GOT3 (cell line): ENCODE measurements at places on chromosomes 12 and 14.

GRCh38 chr12:95239216-95239615 lies 21.6 kb downstream of the VEZT start:
- DNase-seq, result no peak

GRCh38 chr14:104792101-104792884 lies 3.3 kb downstream of the AKT1 start:
- no peak for DNase-seq

DNA sequence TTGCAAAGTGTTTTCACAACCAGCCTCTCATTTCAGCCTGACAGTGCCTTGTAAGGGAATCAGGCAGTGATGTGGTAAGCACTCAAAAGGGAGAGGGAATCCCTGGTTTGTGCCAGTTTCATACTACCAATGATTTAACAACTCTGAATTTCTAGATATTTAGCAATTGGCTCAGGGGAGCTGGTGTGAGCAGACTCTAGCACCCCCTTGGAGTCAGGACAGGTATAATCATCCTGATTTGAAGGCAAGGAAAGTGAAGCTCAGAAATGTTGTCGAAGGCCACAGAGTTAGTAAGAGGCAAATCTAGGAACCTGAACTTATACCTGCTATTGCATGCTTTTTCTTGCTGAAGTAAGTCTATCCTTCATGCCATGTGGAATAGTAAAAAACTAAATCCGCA lies 63.1 kb upstream of the DACT1 start:
- no peak for DNase-seq

GRCh38 chr12:61397668-61398067 lies 862.5 kb upstream of the USP15 start:
- no peak for DNase-seq

- DNase-seq, result no peak
These were observed 26.4 kb upstream of the SLC7A8 start for GRCh38 chr14:23209651-23210423.

- no peak for DNase-seq
These were observed 423.6 kb downstream of the BTG1 start for GRCh38 chr12:91722072-91722471.

DNA sequence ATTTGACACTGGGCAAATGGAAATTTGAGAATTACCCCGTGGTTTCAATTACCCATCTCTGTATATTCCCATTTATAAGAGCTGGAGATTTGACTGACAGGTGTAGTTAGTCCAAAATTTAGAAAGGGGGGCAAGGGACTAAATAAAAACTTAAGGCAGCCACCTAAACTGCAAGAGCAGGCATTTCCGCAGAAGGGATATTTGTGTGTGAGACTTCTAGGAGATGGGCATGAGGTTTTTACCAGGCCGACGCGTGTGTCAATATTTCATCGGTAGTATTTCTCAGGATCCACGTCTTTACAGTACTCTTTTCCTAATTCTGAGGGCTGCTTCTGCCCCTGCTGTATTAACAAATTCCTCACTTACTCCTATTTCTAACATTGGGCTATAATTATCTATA lies 1.4 kb downstream of the FAR2 start:
- no peak for DNase-seq

GRCh38 chr12:115000038-115000437 lies 316.1 kb upstream of the TBX3 start:
- no peak for DNase-seq

DNA sequence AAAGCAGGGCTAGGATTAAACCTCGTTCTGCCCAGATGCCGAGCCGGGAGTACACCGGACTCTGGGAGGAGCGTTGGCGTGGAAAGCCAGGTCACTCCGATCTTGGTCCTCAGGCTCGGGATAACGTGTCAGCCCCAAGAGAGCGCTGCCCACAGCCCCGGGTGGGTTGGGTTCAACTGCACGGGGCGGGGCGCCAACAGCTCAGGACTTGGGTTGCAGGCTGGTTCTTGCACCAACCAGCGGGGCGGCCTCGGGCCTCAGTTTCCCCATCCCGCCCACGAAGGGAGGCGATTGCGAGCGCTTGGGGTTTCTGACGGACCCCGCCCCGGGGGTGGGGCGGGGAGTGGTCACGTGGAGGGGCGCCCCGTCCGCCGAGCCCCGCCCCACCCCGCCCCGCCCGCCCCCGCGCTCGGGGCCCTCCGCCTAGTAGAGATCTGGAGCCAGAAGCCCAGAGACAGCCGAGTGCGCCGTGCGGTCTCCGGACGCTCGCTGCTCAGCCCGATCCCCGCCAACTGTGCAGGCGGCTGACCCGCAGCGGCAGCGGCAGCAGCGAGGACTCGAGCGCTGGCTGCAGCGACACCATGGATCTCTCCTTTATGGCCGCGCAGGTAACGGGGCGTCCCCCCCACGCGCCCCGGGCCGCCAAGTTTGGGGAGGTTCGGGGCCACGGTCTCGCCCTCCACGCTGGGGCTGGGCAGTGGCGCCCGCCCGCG lies at the start of gene C14orf132:
Gene C14orf132, plus strand, starts transcription at position 443 of the 713 bp plus-strand sequence. Its CDS starts 139 bp downstream, at position 582.
- DNase-seq, result peak; percentile 17

GRCh38 chr12:54159589-54159988 lies 29.2 kb downstream of the SMUG1 start:
- no peak for DNase-seq

GRCh38 chr12:68614105-68614679 lies 3.5 kb downstream of the RAP1B start:
- no peak for DNase-seq

- DNase-seq, result no peak
These were observed 183.9 kb upstream of the CNOT2 start for GRCh38 chr12:70059373-70059772.

GRCh38 chr12:131732-132495 lies 65.3 kb downstream of the IQSEC3 start:
- DNase-seq, result no peak

DNA sequence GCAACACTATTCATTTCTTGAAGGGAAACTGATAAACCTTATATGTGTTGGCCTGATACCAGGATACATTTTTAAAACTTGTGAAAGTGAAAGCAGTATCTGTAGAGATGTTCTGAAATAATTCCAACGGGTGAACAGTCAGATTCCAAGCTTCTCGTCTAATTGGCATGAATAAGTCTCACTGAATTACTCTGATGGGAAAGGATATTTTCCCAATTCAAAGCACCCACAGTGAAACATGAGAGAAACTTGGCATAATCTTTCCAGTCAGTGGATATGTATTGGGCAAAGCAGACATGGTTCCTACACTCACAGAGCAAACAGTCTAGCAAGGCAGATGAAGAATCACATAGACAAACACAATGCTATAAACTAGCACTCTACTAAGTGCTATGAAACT lies 413.1 kb downstream of the MED13L start:
- no peak for DNase-seq

- DNase-seq, result no peak
These were observed 396.8 kb upstream of the DDHD1 start for GRCh38 chr14:53549956-53550355.

DNA sequence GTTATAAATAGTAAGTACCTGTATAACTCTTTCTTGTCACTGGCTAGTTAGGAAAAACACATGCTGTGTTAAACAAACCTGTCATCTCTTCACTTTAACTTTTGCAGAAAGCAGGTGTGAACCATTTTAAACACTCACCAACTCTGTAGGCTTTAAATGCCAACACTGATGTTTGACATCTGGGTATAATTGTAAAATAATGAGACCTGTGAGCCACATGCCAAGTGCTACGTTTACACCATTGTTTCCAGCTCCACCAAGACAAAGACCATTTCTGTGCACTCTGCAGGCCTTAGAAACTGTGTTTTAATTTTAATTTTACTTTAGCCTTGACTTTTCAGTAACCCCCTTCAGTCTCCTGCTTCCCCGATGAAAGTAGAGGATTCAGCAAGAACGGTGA lies 11.0 kb downstream of the TPH2 start:
- DNase-seq, result no peak

DNA sequence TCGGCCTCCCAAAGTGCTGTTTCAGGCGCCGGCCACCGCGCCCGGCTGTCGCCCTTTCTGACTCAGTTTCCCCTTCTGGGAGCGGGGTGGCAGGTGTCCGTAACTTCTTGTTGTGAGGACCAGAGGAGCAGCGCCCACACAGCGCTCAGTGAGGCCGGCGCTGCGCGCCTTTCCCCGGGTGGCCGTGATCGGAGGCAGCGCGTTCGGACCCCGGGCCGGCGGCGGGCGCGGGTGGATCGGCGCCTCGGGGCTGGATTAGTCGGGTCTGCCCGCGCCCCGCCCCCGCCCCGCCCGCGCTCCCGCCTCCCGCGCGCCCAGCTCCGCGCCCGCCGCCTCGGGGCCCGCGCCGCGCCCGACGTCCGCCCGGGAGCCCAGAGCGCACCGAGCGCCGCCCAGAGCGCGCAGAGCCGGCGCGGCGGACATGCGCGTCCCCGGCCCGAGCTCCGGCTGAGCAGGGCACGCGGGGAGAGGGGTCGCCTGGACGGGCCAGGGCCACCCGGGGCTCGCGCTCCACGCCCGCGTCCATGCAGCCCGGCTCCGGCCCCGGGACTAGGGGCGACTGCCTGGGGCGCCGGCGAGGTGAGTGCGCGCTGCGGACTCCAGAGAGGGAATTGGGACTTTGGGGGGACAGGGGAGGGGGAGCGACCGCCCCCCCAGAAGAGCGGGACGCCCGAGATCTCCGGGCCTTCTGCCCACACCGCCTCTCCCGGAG lies 50.6 kb downstream of the LRCOL1 start:
- no peak for DNase-seq

DNA sequence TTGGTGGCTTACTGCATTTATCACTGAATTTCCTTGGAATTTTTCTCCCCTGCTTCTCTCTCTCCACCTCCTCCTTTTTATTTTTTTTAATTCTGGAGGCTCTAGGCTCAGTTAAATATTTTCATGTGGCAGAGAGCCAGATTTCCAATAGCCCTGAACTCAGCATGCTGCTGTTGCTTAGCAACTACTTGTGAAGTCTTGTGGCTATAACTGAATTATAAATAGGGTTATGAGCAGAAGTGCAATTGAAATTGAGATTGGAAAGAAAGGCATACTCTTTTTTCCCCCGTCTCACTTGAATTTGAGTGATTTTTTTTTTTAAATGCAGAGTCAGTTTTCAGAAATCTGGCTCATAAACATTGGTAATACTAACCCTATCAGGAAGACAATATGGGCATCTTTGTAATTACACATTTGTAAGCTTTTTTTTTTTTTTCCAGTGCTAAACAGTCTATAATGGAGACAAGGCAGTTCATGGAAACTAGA lies 38.3 kb downstream of the ATF7IP start:
- DNase-seq, result no peak

GRCh38 chr14:22887260-22887989 lies 4.4 kb downstream of the REM2 start:
- DNase-seq, result no peak

DNA sequence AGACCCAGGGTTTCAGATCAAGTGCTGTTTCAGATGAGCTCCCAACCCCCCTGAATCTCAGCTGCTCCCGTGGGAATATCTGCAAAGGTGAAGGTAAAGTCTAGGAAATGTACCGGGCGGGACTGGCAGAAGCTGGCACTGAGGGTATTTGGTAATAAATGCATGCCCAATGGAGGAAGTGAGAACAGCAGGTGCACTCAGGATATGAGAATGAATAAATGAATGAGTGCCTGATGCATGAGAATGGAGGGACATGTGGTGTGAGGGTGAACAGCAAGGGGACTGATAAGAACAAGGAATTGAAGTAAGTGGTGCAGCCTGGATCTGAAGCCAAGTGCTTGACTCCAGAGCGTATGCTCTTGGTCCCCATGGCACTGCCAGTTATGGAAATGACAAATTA lies 11.6 kb downstream of the RAPGEF3 start:
- no peak for DNase-seq

- DNase-seq, result no peak
These were observed 5.0 kb downstream of the HNRNPC start for GRCh38 chr14:21264025-21264801.

GRCh38 chr12:39772821-39773259 lies 153.2 kb upstream of the ABCD2 start:
- no peak for DNase-seq

- no peak for DNase-seq
These were observed at the start of gene TAC3 for GRCh38 chr12:57016348-57016747. Gene TAC3 (minus strand): TSS chr12:57016529. CDS start chr12:57015797, 732 bp downstream.

GRCh38 chr12:8553088-8553627 lies 12.5 kb upstream of the CLEC4E start:
- no peak for DNase-seq

- no peak for DNase-seq
These were observed 10.9 kb upstream of the TFCP2 start for GRCh38 chr12:51183816-51184215.

DNA sequence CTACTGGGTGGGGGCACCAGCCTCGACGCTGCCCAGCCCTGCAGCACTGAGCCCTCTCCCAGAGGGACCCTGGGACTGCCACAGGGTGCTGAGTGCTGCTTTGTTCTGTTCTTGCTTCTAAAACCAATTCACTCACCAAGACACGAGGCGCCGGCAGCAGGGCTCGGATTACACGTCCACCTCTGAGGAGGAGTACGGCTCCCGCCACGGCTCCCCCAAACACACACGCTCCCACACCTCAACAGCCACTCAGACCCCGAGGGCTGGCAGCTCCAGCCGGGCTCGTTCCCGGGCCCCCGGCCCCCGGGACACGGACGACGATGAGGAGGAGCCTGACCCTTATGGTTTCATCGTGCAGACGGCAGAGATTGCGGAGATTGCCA lies 24.3 kb downstream of the CEP170B start:
- no peak for DNase-seq

DNA sequence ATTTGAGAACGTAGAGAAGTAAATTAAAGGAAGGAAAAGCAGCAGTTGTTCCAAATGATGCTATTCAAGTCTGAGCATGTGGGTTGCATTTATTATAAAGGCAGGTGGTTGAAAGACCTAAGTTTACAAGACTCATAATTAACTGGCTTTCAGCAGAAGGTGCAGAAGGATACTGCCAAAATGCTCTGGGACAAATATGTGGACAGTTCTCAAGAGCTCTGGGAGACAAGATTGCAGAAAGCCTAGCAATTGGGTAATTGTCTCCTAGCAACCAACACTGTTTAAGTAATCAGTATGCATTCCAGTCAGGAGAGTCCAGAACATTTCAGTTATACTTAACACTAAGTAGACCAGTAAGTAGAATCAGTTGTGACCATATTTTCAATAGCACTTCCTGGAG lies 131.5 kb downstream of the GPR135 start:
- no peak for DNase-seq

GRCh38 chr12:67519484-67520433 lies 128.8 kb upstream of the DYRK2 start:
- DNase-seq, result no peak

DNA sequence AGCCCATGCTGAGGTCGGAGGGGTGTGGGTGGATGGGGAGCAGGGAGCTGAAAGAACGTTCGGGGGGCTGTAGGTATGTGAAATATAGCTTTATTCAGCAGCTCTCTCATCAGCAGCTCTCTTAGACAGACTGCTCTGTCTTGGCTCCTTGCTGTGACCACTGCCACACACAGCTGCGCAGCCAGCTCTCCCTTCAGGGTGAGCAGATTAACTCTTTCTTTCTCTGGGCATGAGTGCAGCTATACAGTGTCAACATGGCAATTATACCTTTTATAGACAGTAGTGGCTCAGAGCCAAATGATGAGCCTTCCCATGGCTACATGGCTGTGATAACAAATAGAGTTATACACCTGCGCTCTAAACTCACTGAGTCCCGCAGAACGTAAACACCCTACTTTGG lies 137.7 kb upstream of the NEDD1 start:
- DNase-seq, result no peak

GRCh38 chr12:106022568-106023012 lies 116.2 kb downstream of the NUAK1 start:
- no peak for DNase-seq
